Stimulated activated CD8-positive, alpha-beta memory T cell treated with anti-CD3 and anti-CD28 coated beads, Interleukin-7, amount 100 ng/mL, for 1 hour (primary cell): ENCODE measurements at places on chromosomes 1 and 21.

GRCh38 chr1:31051611-31052010 is 13.9 kb downstream of the PUM1 start:
- DNase-seq: no peak

DNA sequence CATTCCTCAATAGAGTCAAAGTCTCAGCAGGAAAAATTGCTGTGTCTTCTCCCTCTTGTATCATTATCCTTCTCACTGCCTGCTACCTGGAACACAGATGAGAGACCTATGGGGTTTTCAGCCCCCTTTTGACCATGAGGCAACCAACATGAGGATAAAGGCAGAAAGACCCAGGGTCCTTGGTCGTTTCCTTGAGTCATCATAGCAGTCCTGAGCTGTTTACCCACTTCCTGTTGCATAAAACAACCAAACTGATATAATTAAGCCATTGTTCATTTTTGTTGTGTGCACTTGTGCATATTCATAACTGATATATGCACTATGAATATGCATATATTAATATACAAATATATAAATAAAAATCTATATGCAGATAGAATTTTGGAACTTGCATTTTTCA is 188.3 kb upstream of the MAP1LC3C start:
- DNase-seq: no peak

GRCh38 chr1:215226757-215227156 is 144.2 kb downstream of the KCNK2 start:
- DNase-seq: no peak

GRCh38 chr1:240310226-240310925 is 218.7 kb downstream of the FMN2 start:
- DNase-seq: no peak

GRCh38 chr1:165342168-165342567 is 14.3 kb downstream of the LMX1A start:
- DNase-seq: no peak

- DNase-seq: no peak
Observed at GRCh38 chr1:151547119-151547899, 7.2 kb downstream of the TUFT1 start.

- DNase-seq: no peak
Observed at GRCh38 chr1:180562640-180563025, 3.9 kb downstream of the OVAAL start.

GRCh38 chr1:84776639-84777038 is 86.4 kb upstream of the SSX2IP start:
- DNase-seq: no peak

GRCh38 chr1:71792264-71792663 is 490.1 kb downstream of the NEGR1 start:
- DNase-seq: no peak

- DNase-seq: no peak
Observed at GRCh38 chr1:235901461-235901860, 34.8 kb upstream of the LYST start.

DNA sequence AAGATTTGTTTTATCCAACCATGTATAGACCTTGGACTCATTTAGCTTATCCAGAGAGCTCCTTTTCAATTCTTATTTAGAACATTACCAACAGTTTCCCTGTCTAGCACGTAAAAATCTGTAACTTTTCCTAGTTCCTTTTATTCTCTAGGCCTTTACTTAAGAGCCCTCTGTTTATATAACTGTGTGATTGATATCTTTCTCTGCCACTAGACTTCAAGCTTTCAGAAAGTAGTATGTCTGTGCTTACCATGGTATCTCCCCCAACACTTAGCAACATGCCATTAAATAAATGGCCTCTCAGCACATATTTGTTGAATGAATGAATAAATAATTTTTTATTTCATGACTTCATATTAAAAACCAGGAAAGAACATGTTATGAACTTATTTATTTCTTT is 209.4 kb downstream of the PTPRC start:
- DNase-seq: no peak

GRCh38 chr1:182713939-182714338 is 29.6 kb upstream of the RGS8 start:
- DNase-seq: no peak

GRCh38 chr1:113963281-113963906 is 15.9 kb upstream of the OLFML3 start:
- no peak for DNase-seq

DNA sequence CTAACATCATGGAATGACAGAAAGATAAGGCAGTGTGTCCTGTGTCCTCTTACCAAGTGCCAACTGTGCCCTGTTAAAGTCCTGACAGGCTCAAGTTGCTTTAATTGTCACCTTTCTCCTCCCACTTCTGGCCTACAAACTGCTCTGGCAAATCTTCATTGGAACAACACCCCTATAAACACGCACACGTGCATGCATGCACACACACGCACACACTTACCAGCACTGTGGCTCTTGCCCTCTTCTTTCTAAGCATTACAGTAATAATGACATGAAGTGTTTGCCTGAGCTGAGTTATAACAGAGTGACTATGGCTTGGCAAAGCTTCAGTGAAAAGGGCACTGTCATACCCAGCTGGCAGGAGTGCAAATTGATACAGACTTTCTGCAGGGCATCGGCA is 82.3 kb upstream of the SYT6 start:
- DNase-seq: no peak

DNA sequence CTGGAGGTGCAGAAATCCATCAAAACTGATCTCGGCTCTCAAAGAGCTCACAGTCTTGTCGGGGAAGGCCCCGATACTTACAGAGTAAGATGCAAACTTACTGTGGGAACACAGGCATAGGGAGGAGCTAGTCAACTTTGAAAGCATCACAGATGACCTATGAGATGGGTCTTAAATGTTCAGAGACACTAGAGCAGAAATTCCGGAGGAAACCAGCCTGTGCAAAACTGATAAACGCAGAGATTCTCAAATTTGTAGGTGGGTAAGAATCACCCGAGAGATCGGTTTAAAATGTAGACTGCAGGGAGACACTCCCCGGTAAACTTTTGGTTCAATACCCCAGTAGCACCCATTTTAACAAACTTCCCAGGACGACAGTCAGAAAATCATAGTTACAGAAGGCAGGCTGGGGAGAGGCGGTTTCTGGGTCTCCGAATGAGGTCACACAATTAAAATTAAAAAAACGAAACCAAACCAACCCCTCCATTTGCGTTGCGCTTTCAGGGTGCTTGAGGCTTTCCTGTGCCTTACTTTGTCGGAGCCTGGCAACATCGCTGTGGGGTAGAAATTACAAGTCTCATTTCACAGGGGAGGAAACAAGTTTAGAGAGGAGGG is 755 bp upstream of the THRAP3 start:
- no peak for DNase-seq

DNA sequence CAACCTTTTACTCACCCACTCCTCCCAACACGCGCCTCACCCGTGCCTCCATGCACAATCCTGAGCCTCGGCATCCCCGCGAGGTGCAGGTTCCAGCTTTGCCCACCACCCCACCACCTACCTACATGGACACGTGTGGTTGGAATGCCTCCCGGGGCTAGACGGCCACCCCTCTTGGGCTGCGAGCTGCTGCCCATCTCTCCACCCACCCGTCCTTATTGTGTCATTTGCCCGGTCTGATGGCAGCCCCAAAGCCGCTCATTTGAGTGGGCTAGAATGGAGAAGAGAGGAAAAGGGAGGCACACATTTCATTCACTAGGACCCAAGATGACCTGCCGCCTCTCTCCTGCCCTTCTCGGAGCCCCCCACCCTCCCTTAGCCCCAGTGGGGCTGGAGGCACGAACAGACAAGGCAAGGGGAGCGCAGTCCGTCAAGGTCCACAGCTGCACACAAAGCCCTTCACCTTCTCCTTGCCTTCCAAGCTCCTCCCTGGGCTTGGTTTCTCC is 785 bp downstream of the ZNF697 start:
- DNase-seq: no peak

GRCh38 chr1:30720271-30721223 is 2.8 kb downstream of the MATN1 start:
- DNase-seq: no peak

- no peak for DNase-seq
Observed at GRCh38 chr1:46003315-46003714, 129.1 kb downstream of the PIK3R3 start.

DNA sequence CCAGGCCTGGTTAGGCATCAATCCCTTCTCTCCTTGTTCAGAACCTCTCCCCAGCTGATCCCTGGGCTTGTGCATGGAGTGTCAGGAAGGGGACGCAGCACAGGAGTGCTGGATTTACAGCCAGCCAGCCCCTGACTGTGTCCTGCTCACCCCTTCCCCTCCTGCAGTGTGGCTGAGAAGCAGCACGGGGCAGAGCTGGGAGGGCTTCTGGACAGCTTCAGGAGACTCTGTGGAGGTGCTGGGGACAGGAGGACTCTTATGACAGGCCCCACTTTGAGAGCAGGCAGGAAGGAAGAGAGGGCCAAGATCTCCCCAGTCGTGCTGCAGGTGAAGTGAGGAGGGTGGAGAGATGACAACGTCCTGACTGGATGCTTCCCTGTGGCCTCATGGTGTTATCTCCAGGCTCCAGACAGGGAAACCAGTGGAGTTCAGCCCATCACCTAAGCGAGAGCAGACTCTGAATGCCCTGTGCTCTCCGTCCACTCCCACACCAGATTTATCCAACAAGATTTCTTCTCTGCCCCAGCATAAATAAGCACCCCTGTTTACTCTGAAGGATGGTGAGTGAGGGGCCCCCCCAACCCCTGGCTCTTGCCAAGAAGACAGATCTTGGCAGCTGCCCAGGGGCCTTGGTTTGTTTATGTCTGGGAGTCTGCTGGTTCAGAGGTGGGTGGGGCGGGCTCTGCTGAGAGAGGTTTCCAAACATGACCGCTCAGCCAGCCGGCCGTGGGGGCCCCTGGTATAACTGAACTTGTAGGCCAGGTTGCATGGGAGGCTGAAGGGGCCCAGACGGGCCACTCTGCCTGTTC is 21.3 kb downstream of the TMCC2 start:
- DNase-seq: no peak

- no peak for DNase-seq
Observed at GRCh38 chr1:174269989-174270651, 110.8 kb downstream of the RABGAP1L start.

- no peak for DNase-seq
Observed at GRCh38 chr1:206797534-206798383, 25.5 kb upstream of the IL10 start.

DNA sequence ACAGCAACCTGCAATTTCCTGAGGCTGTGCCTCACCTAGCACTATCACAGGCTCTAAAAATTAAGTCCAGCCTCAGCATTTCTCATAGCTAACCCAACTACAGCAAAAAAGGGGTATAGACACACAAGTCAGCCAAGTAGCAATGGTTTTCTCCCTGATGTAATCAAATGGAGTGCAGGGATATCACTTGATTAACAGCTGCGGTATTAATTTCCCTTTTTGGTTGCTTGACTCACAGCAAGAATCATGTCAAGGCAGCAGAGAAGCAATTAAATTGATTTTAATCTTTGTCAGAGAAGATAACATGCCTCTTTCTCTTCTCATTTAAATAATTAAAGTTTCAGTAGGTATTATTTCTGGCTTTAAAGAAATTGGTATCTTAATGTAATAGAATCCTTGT is 278.9 kb downstream of the RWDD3 start:
- DNase-seq: no peak

- no peak for DNase-seq
Observed at GRCh38 chr1:234505769-234506102, 26.8 kb upstream of the TARBP1 start.

GRCh38 chr1:224922404-224923164 is 6.9 kb upstream of the DNAH14 start:
- no peak for DNase-seq

- no peak for DNase-seq
Observed at GRCh38 chr1:107552781-107553180, 411.9 kb downstream of the NTNG1 start.

DNA sequence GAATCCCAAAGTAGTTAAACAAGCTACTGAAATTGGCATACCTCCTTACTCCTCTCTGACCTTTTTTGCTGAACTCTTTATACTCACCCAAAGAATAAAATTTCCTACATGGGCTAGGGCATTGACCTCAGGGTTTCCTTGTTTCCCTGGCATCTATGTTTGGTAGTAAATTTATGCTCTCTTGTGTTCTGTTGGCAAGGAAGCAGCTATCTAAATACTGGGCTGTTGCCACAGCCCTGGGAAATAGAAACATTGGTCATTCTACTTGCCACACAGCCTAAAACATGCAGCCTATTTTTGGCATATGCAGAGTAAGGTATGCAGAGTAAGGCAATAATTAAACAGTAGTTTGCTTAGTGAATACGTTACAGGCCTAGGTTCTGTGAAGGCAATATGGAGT is 351.4 kb downstream of the HLX start:
- DNase-seq: no peak

DNA sequence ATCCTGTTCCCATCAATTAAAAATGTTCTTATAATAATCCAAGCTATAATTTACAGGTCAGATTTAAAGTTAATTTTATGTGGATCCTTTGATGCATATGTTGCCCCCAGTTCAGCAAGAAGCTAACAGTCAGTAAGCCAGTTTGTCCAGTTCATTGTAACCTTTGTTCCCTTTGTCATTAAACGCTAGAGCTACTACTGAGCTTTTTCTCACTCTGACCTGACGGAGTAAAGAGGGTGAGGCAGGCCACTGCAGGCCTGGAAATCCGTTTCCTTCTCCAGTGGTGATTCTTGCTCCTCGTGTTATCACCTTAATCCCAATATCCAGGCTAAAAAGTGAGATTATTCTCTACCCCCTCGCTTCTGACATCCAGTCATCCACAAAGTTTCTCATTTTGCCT is 10.2 kb downstream of the YBX1 start:
- DNase-seq: no peak

- no peak for DNase-seq
Observed at GRCh38 chr1:109239047-109239408, 10.3 kb upstream of the CELSR2 start.

DNA sequence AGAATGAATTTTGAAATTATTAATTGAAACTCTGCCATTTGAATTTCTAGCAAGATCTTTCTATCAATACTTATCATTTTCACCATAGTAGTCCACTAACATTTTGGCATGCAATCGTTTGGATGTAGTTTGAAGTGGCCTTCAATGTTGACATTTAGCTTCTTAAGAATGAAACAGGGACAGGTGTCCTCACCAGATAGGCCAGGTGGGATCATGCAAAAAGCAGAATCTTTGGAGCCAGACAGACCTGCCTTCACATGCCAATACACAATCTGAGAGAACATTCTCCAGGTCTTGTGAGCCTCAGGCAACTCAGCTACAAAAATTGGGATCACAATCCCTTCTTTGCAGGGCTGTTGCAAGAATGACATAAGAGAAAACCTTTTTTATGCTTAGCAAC is 18.3 kb upstream of the HSPA13 start:
- no peak for DNase-seq

GRCh38 chr1:214719207-214719606 is 116.2 kb downstream of the CENPF start:
- DNase-seq: no peak

GRCh38 chr1:207933205-207933800 is 22.4 kb upstream of the CD34 start:
- DNase-seq: no peak

- no peak for DNase-seq
Observed at GRCh38 chr1:181033128-181033798, 520 bp upstream of the MR1 start.
